ENCODE measurements at places on chromosomes 11 and 22. TPM values are rescaled to one million over a fixed set of nuclear protein-coding genes. Genes with fewer than 3 reads are reported as not detected.

DNA sequence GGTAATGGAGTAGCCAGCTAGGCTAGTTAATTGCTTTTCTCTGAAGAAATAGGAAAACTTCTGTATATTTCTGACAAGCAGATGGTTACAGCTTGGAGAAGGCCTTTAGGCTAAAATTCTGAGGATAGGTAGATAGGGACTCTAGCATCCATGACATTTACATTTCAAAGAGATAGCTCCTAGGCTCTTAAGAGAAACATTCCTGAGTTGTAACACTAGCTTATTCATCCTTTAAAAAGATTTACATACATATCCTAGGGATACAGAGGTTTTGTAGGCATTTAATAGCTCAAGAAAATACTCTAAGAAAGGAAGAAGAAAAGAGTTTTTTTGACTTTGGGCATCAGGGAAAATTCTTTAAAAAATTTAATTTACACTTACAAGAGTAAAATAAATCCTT is 130.9 kb upstream of the CCDC179 start:
- DNase-seq, result no peak

DSCAML1 gene
- total RNA-seq, result 1.5 TPM

DNA sequence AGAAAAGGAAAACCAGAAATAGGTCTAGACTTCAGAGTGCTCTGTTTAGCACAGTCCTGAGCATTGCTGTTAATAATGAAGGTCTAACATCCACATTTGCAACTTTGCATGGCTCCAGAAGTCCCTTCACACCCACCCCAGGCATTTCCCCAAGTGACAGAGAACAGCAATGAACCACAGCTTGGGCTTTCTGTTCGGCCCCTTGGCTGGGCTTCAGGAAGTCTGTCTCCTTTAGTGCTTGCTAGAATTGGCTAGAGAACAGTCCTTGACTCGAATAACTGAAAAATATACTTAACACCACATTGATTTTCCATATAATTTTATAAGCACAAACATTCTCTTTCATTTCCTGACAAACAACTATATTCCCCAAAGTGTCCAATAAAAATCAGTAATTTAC is 29.3 kb upstream of the TENM4 start:
- no peak for DNase-seq

DNA sequence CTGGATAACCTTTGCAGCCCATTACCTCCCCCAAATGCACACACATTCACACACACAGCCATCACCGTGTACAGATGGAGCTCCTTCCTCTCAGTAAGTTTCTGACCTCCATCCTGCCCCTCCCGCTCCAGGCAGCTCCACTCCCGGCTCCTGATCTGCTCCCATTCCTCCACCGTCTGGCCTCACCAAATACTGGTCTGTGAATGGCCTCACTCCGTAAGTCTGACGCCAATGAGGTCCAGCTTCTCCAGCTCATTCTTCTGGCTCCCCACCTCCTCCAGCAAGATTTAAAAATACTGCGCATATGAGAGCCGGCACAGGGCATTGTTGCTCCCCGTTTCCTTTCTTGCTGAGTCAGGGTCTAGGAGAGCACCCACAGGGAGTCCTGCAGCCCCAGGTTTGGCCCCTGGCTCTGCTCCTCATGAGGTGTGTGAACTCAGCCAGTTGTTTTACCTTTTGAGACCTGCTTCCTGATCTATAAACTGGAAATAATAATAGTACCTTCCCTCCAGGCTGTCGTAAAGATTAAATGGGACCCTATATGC is 14.0 kb upstream of the TUB start:
- no peak for DNase-seq

- DNase-seq, result no peak
These were observed 81.0 kb downstream of the CCDC73 start for GRCh38 chr11:32713496-32713895.

GRCh38 chr11:34268906-34269430 is 88.8 kb downstream of the ABTB2 start:
- no peak for DNase-seq

GRCh38 chr11:65501186-65501471 is 2.3 kb downstream of the MALAT1 start:
- no peak for DNase-seq

FAM111A gene
- 23.6 TPM for total RNA-seq

TMEM223 gene
- 8.9 TPM for total RNA-seq

GRCh38 chr11:128686745-128687177 is 7.1 kb upstream of the FLI1 start:
- DNase-seq, result peak; percentile 91

DNA sequence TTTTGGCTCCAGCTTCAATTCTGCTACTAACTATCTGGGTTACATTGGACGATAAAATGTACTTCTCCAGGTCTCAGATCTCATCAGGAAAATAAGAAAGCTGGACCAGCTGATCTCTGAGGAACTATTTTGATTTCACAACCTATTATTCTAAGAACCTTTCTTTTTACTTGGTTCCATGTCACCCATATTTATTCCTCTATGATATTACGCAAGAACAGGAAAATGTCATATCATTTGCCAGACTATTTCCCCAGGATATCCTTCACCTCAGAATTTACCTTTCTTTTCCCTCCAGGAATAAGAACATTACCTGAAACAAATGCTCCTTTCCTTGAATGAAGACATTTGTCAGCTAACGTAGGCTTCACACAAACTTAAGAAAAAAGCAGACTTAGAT is 387.5 kb upstream of the RAG2 start:
- no peak for DNase-seq

GPR83 gene
- 0.05 TPM for total RNA-seq

- peak; percentile 50 for DNase-seq
These were observed 14.5 kb downstream of the KCNC1 start for GRCh38 chr11:17748761-17749721.

- DNase-seq, result no peak
These were observed 65.0 kb upstream of the ZBED5 start for GRCh38 chr11:10922892-10923291.

- DNase-seq, result no peak
These were observed 62.9 kb downstream of the FAM83F start for GRCh38 chr22:40057652-40058051.

OSM gene
- 1.0 TPM for total RNA-seq

- DNase-seq, result no peak
These were observed 59.6 kb upstream of the ADORA2A start for GRCh38 chr22:24367841-24368240.

DNA sequence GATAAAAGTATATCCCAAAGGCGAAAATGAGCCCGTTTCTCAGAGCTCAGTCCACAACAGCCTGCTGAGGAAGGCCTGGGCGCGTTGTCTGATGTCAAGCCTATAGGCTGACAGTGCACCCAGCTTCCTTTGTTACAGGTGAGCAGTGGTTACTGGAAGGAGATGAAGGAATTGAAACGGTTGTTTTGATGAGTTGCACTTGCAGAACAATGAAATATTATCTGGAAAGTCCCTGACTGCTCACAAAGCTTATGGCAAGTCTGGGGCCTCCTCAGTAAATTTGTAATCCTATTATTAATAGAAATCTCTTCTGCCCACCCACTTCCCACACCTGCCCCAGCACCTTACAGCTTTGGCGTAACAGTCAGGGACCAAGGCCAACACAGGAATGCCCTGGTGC is 77.8 kb downstream of the C11orf91 start:
- DNase-seq, result no peak

- DNase-seq, result no peak
These were observed 3.9 kb upstream of the DEUP1 start for GRCh38 chr11:93326681-93327080.

PDE3B gene
- total RNA-seq, result 2.8 TPM

CALCA gene
- not detected for total RNA-seq

DNA sequence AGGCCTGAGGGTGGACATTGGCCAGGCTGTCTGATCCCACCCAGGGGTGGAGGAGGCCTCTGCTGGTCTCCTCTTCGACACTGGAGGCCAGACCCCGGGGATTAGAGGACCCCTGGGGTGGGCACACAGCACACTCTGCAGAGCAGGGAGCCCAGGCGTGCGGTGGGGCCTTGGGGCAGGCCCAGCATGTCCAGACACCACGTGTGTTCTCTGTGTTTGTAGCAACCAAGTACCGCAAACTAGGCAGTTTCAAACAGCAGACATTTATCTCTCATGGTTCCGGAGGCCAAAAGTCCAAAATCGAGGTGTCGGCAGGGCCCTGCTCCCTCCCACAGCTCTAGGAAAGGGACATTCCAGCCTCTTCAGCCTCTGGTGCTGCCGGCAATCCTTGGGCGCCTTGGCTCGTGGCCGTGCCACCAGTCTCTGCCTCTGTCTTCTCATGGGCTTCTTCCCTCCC is 1.5 kb downstream of the PANX2 start:
- DNase-seq, result no peak

- DNase-seq, result no peak
These were observed 9.0 kb downstream of the RCOR2 start for GRCh38 chr11:63907808-63908530.

- DNase-seq, result no peak
These were observed 8.1 kb downstream of the RRM1 start for GRCh38 chr11:4102711-4103110.

PRAME gene
- total RNA-seq, result not detected

FAT3 gene
- 40.5 TPM for total RNA-seq

UPB1 gene
- 0.28 TPM for total RNA-seq

GRCh38 chr11:110490886-110491285 is 61.1 kb downstream of the FDX1 start:
- no peak for DNase-seq

DNA sequence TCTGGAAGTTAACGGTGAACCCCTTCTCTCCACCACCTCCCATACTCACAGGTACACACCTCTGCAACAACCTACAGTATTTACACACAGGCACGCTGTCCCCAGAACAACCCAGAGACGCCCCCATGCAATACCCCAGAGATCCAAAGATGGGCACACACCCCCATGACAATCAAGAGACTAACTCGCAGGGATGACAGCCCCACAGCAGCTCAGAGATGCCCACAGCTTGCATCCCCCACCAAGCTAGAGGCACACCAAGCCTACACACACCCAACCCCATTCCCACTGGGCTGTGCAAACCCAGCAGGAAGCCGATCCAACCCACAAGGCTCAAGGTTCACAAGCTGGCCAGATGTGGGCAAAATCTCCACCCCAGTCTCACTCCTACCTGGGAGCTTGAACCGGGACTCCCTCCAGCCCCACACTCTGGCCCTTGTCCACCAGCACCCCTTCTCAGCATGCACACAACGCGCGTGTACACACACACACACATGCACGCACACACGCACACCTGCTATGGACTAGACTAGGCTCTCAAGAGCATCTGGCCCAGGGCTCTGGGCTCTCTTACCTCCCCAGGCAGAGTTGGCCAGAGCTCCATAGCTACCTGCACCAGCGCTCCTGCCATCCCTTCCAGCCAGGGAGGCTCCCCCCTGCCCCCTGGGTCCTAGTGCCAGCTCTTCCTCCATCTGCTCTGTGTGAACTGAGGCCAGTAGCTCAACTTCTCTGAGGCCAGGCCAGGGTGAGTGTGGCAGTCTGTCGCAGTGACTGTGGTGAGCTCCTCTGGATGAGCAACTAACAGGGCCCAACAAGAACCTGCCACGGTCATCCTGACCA is 11.5 kb downstream of the STARD10 start:
- no peak for DNase-seq

DNA sequence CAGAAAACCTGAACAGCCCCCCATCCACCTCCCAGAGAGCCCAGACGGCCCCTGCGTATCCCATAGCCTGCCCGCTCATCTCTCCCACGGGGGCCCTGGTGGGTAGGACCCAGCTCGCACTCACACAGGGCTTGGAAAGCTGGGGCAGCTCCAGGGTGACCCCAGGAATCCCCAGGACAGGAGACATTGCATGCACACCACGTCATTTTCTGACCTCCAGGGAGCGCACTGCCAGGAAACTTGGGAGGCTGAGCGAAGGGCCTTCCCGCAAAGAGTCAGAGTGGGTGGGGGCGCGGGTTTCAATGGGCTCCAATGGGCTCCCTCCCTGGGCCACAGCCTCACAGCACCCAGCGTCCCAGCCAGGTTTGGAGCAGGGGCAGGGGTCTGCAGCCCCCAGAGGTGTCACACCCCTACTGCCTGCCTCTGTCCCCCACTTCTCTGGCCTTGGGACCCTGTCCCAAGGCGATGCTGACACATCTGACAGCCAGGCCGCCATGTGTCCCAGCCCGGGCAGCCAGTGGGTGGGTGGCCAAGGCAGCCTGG is 8.2 kb upstream of the SYT8 start:
- DNase-seq, result peak; percentile 92

NECTIN1 gene
- 10.6 TPM for total RNA-seq
